ENCODE measurements at places on chromosomes 1 and 21.

DNA sequence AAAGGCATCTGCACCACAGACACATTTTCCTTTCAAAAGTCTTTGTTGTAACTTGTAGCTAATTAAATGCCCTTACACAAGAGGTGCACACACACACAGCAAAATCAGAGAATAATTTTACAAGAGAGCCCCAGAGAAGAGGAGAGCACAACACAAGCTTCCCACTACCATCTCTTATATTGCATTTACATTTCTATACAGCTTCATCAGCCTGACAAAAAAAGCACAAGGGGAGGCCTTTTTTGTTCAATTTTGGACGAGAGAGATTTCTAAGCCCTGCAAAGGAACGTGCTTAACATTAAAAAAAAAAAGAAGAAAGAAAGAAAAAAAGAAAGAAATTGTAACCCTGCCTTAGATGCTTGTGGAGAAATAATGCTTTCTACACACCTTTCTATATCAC is 17.1 kb upstream of the ESRRG start:
- no peak for DNase-seq

GRCh38 chr1:119475866-119476439 is 31.1 kb upstream of the HSD3B1 start:
- DNase-seq, result peak; percentile 62

GRCh38 chr1:171420810-171421209 is 64.5 kb upstream of the PRRC2C start:
- no peak for DNase-seq

DNA sequence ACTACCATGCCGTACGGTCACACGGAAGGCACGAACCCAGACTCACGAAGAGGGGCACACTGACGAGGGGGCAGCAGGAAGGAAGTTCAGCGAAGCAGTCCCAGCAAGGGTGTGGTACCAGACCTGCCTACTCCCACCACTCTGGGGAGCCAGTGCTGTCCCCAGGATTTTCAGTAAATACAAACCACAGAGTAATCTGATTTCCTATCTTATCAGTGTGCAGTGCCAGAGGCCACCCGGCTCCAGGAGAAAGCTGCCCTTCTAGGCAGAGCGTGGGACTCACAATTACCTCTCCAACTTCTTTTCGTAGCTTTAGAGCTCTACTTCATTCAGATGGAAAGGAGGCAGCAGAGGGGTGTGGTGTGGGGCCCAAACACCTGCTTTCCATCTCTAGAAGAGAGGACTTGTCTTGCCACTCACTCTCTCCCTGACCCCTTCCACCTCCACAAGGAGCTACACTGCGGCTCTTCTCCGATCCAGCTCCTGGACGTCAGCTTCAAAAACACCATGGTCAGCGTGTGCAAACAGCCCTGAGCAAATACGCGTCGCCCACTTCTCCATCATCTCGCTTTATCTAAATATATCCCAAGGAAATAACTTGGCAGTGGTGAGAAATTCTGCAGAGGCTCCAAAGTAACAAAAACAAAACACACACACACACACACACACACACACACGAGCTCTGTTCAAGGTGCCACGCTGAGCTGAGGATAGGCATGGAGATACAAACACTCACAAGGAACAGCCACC is 98.5 kb downstream of the MRPL37 start:
- DNase-seq, result no peak

GRCh38 chr1:119228335-119229080 is 88.1 kb upstream of the WARS2 start:
- no peak for DNase-seq

DNA sequence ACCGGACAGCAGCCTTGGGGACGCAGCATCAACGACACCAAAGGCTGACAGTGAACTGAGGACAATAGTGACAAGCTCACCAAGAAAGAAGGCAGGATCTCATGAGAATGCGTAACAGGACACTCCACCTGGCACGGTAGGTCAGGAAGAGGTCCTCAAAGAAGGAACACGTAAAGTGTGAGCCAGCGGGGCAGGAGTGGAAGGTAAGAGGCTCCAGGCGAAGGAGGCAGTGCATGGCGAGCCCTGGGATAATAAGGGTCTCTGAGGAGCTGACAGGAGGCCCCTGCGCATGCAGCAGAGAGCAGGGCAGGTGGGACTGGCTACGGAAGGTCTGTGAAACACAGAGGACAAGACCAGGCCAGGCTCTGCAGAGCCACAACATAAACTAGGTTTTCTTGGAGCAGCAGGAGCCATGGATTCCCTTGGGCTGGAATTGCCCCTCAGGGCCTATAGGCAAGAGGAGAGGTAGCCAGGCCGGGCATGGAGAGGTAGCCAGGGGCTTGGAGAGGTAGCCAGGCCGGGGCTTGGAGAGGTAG is 8.2 kb downstream of the LSS start:
- no peak for DNase-seq

DNA sequence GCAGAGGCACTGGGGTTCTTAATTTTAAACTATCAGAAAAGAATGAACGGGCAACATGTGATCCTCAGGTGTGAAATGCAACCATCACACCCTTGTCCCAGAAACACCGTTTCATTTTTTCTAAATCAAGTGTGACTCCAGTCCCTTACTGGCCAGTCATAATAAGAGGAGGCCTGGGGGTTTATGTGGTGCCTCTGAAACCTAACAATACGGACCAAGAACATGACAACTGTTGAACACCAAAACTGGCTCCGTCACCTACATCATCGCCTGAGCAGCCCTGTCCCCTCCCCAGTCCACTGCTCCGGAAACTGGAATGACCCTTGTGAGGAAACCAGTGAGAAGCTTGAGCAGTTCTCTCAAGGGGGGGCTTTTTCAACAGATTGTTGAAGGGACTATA is 55.9 kb upstream of the KIF26B start:
- no peak for DNase-seq

GRCh38 chr21:42022091-42022430 is 11.9 kb upstream of the ZBTB21 start:
- no peak for DNase-seq

DNA sequence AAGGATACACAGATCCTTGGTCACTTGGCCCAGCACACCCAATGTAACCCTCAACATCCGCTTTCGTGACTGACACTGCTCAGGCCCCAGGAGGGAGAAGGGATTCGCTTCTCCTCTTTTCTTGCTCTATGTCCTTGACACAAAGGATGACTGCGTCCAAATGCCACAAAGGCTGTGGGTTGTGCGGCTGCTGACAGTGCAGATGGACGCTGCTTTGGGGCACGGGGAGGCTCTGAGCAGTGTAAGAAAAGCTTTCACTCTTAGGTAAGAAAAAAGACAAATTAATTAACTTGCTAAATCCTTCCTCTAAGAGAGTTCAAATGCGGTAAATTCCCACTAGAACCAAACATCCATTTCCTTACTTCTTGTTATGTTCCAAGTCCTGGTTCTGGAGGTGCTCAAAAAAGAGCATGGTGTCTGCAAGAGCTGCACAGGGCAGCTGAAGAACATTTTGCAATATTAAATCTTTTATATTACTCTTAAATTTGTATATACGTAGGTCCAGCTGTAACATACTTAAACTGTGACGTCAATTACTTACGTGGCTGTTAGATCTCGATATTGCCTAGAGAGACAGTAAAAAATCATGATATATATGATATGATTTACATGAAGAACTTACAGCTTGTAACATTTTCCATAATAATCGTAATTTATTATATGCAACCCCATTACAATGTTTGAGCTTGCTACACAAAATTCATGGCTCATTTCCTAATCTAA is 19.4 kb upstream of the EPHB2 start:
- DNase-seq, result no peak

DNA sequence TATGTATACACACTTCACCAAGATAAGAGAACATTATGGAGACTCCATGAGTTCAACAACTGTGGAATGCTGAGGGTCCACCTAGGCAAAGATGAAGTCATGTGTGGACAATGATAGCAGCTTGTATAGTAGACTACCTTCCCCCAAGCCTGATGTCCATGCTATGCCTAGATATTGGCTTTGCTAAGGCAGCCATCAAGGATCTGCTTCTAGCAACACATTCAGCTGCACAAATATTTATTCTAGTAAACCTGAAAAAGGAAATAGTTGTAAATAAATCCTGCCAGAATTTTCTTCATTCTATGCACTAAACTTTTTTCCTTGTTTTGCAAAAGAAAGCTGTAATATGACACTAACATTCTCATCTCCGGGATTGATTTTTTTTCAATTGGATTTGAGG is 7.0 kb upstream of the LPAR3 start:
- DNase-seq, result peak; percentile 6

- no peak for DNase-seq
Observed at GRCh38 chr1:229859026-229859425, 208.0 kb upstream of the GALNT2 start.

DNA sequence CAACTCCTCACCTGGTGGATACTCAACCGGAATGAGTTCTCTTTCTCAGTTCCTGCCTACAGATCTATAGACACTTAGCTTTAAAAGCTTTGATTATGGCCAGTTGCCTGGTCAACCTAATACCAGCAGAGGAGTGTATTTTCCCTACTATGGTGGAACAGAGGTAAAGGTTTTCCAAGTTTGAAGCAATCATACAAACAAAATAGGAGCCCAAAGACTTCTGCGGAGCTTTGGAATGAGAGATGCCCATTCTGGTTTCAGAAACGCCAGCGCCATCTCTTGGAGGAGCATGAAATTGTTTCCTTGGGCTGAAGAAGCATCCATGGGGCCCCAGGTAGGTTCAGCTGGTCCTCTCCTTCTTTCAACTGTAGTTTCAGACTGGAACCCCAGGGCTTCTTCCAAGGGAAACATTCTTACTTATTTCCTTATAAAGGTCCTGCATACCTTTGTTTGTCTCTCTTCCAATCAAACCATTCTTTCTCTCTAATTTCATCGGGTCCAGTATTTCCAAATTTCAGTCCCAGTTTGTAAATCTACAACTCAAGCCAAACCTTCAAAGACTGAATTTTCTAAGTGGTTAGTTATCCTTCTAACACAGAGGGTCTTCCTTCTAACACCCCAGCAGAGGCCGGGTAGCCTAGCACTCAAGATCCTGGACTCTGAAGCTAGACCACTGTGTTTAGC is 95.9 kb downstream of the KCNJ15 start:
- DNase-seq, result peak; percentile 67

DNA sequence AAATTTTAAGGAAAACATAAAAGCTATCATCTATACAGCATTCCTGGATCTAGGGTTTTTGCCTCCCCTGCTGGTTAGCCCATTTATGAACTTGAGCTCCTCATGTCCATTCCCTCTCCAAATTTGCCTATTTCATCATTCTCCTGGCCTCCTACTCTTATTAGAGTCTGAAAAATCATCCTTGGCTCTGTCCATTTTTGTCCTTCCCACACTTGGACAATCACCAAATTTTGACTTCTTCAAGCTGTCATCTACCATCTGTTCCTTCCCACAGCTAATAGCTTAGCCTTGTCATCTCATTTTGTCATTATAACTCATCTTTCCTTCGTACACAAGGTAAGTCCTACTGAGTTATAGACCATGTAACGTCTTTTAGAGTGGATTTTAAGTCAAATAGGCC is 2.2 kb upstream of the HENMT1 start:
- no peak for DNase-seq

GRCh38 chr1:32627596-32628162 is 22.7 kb downstream of the ZBTB8OS start:
- DNase-seq, result no peak

DNA sequence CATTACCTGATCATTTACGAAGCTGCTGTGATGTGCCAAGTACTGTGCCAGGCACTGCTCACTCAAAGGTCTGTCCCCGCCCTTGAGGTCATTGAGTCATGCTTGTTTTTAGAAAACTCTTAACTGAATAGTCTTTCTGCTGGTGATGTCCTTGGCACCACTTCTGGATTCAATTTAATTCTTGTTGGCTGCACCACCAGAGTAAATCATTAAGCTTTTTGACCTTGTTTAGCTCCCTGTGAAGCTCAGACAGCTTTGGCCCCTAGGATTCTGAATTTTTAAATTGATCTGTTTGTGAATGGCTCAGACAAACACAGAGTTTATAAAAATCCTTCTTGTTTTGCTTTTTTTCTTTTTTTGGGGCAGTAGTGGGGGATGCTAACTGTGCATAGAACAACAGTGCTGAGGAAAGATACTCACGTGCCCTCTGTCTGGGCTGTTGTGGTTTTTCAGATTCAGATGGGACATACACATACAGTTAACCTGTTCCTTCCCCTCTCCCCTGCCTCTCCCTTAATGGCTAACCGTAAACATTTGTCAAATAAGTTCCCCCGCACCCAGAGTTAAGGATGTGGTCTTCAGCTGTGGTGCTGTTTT is 67.6 kb downstream of the MTR start:
- no peak for DNase-seq

DNA sequence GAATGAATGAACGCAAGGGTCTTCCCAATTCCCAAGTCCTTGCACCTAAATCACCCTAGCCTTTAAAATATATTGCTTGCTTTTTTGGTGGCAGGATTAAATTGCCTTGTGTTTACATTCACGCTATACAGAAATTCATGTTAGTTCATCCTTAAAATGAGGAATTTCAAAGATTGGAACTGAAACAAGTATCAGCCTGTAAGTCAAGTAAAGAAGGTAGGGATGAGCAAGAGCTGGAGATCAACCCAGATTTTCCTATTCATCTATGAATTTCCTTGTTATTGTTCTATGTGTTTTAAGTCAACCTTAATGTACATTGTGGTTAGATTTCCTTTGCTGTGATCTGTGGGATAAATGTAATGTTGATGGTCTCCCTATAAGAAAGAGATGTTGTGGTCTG is 248.2 kb downstream of the NFIA start:
- DNase-seq, result no peak

DNA sequence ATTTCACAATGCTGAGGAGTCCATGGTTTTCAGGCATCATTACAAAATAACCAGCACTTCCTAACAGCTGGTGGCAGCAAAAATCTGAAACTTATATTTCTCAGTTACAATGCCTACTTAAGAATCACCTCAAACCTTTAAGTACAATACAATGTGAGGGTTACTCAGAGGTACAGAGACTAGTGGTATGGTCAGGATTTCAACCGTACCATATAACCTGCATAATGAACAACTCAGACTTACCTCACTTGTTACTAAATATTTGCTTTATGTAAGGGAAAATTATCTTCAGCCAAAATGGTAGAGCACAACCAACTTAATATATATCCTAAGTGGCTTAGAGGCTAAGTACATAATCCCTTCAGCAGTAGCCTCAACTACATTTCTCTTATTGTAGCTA is 344.5 kb downstream of the SMYD3 start:
- no peak for DNase-seq

DNA sequence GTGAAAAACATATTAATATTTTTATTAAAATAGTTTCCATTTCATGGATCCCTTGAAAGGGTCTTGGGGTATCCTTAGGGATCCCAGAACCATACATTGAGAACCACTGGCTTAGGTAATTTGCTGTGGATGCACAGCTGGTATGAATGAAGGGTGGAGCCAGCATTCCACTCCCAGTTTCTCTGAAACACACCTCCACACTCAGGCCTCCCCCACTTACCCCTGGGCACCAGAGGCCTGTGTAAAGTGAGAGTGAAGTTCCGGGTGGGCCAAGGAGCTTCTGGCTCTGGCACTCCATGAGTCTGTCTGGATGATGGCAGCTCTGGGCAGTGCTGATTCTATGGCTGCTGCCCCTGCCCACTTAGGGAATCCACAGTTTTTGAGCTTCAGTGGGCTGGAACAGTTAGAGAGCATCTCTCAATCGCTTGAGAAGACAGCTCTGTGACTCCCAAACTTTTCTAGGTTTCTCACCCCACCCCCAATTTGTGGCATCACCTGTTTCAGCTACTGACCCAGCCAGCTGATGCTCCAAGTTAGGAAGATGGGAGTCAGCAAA is 57.8 kb upstream of the CD1D start:
- DNase-seq, result no peak

All from NCI-H1092 treated with DMSO at 0.1 percent for 48 hours (cell line).